ENCODE measurements at places on chromosomes 1 and 21. TPM values are rescaled to one million over a fixed set of nuclear protein-coding genes. Genes with fewer than 3 reads are reported as not detected.
A peak's percentile ranks its signal among the peaks of the same experiment; 100 is the strongest.

DNA sequence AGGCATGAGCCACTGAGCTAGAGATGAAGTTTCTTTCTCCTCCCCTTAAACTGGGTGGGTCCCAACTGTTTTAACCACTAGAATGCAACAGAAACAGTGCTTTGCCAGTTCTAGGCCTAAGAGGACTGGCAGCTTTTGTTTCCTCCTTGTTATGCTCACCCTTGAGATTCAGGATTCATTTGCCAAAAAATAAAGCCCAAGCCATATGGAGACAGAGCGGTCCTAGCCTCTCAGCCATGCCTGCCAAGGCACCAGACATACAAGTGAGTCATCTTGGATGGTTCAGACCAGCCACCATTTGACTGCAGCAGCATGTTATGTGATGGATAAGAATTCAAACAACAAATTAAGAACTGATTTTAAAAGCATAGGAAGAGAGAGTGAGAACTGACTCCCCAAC is 38.1 kb upstream of the STUM start:
- no peak for DNase-seq

GRCh38 chr1:22452481-22452957 is 868 bp downstream of the ZBTB40 start:
- peak; percentile 21 for DNase-seq

The TTC39A gene
- not detected for total RNA-seq

DNA sequence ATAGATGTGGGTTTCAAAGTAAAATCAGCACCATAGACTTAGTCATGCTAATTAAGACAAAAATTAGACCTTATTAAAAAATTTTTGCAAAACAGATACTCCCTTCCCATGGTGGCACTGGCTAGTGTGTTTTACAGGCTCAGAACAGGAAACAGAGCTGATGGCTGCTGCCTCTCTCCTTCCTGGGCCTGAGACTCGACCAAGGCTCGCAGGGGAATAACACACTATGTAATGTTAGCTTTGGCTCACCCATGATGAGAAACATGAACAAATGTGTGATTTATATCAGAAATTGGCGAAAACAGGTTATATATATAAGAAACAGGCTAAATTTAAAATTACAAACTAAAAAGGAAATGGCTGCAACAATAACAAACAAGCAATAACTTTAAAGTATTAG is 50.7 kb downstream of the ERG start:
- DNase-seq: no peak

GRCh38 chr1:223761411-223761810 is 49.1 kb downstream of the CAPN2 start:
- DNase-seq: no peak

DNA sequence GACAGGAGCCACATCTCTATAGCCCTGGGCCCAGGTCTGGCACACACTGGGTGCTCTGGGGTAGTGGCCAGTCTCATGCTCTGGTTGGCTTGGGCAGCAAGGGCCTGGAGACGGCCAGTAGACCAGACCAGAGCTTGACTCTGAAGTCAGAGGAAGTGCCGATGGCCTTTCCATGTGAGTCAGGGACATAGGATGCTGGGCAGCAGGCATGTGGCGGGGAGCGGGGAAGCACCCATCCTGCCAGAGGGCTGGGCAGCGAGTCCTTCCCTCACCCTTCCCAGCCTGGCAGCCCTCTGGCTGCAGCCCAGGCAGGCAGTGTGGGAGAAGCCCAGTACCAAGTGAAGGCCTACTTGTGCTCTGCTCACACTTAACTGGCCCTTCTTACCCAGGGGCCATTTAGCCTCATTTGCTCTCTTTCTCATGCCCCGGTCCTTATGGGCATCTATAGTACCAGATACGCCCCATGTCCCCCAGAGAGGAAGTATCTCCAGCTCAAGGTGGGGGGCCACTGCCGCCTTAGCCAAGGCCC is 3.3 kb downstream of the GPR153 start:
- no peak for DNase-seq

Data from activated CD4-positive, alpha-beta memory T cell treated with anti-CD3 and anti-CD28 coated beads, Interleukin-2, amount 10 ng/mL, durations not matched to agents 7 days and 5 days (primary cell).